Right lobe of liver (tissue), 6 donors: ENCODE measurements at places on chromosomes 11 and 22.
A peak's percentile ranks its signal among the peaks of the same experiment; 100 is the strongest.

GRCh38 chr22:48181263-48181955 lies 1419.0 kb downstream of the TBC1D22A start:
- no peaks in the 10 kb centered on the region for H3K36me3 ChIP-seq
- H3K27ac ChIP-seq, result no peak overlapping the region
- H3K27me3 ChIP-seq, result no peaks in the 10 kb centered on the region
- DNase-seq, result no peak
- H3K4me3 ChIP-seq, result no peak overlapping the region

- no peak overlapping the region for H3K27ac ChIP-seq
- no peaks in the 10 kb centered on the region for H3K36me3 ChIP-seq
- DNase-seq, result no peak
Measured at GRCh38 chr11:28017816-28018215, 90.1 kb downstream of the KIF18A start.

- no peaks in the 10 kb centered on the region for H3K36me3 ChIP-seq
- H3K4me3 ChIP-seq, result no peak overlapping the region
- DNase-seq, result no peak
- H3K27ac ChIP-seq, result no peak overlapping the region
- no peaks in the 10 kb centered on the region for H3K4me1 ChIP-seq
Measured at GRCh38 chr11:12785901-12786300, 111.7 kb downstream of the TEAD1 start.

DNA sequence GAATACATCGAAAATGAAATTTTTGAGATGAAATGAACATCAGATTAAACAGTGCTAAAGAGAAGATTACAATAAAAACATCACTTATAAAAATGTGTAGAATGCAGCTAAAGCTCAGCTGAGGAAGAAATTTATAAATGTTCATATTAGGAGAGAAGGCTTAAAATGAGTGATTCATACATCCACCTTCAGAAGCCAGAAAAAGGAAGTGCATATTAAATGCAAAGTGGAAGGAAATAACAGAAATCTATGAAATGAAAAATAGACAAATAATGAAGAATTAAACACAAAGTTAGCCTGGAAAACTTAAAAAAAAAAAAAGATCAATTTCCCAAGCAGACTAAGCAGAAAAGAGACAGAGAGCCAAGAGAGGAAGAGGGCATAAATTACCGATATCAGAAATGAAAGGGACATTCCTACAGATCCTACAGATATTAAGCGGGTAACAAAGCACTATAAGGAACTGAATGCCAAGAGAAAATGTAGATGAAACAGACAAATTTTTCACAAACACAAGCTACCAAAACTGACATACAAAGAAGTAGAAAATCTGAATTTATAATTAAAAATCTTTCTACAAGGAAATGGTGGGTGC lies 7.2 kb upstream of the MOB2 start:
- no peaks in the 10 kb centered on the region for H3K27me3 ChIP-seq
- H3K27ac ChIP-seq, result no peak overlapping the region
- no peak overlapping the region for H3K4me3 ChIP-seq
- H3K4me1 ChIP-seq, result no peaks in the 10 kb centered on the region

- no peak overlapping the region for H3K4me3 ChIP-seq
- H3K27ac ChIP-seq, result no peak overlapping the region
- no peak for DNase-seq
- H3K27me3 ChIP-seq, result no peaks in the 10 kb centered on the region
- no peaks in the 10 kb centered on the region for H3K4me1 ChIP-seq
Measured at GRCh38 chr22:20725987-20726558, 47.8 kb upstream of the SERPIND1 start.

GRCh38 chr11:76698321-76699043 lies 27.9 kb upstream of the LRRC32 start:
- H3K27me3 ChIP-seq, result no peaks in the 10 kb centered on the region
- no peak overlapping the region for H3K4me3 ChIP-seq
- no peak for DNase-seq
- no peaks in the 10 kb centered on the region for H3K36me3 ChIP-seq
- no peak overlapping the region for H3K27ac ChIP-seq

- DNase-seq, result no peak
- peak overlapping the region; percentile 92 for H3K27ac ChIP-seq
- peaks cover 35% of the 10 kb centered on the region for H3K4me1 ChIP-seq
- H3K4me3 ChIP-seq, result peak overlapping the region; percentile 85
- no peaks in the 10 kb centered on the region for H3K27me3 ChIP-seq
Measured at GRCh38 chr11:68843052-68843561, 1.4 kb upstream of the CPT1A start.

- peak overlapping the region; percentile 31 for H3K4me3 ChIP-seq
- no peak for DNase-seq
- H3K4me1 ChIP-seq, result peaks cover 11% of the 10 kb centered on the region
- peak overlapping the region; percentile 41 for H3K27ac ChIP-seq
- no peaks in the 10 kb centered on the region for H3K36me3 ChIP-seq
- no peaks in the 10 kb centered on the region for H3K27me3 ChIP-seq
Measured at GRCh38 chr11:86202013-86202336, 42.6 kb upstream of the EED start.

DNA sequence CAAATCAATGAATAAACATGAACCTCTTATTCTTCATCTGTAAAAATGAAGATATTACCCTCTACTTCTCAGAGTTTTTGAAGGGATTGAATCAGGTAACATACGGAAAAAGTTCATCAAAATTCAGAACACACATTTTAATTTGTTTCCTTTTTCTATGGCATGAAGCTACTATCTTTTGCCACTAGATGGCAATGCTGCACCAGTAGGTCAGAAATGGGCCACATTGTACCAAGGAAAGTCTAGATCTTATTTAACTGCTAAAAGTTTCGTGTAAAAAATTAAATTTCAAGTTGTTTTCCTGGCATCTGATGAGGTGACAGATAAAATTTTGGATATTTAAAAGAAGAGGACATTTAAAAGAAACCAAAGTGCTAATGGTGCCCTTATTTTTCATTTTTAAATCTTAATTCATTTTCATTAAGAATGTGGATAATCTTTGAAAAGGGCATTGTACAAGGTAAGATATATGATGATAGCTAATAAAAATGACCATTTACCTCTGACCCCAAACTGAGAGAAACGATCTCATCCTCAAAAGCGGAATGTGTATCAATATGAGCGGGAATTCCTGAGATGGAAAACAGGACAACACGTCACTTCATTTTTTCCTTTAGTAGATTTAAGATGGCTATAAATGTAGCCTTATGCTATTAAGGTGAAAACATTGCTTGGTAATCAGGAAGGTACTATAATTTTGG lies 16.1 kb downstream of the ALKBH8 start:
- H3K27ac ChIP-seq, result no peak overlapping the region
- no peak overlapping the region for H3K4me3 ChIP-seq
- H3K4me1 ChIP-seq, result peaks cover 4% of the 10 kb centered on the region
- no peak for DNase-seq

DNA sequence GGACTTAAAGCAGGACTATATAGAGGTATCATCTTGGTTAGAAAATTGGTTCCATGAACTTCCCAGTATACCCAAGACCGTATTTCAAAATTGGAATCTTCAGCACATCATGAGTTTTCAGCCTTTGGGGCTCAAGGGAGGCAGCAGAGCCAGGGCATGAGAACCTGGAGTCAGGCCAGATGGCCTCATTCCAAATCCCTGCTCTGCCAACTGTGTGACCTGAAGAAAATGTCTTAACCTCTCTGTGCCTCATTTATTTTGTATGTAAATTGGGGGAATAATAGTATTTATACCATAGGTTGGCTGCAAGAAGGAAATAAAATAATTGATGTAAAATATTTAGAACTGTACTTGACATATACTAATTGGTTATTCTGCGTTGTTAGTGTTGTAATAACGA lies 987.6 kb downstream of the TBC1D22A start:
- H3K4me3 ChIP-seq, result no peak overlapping the region
- no peak overlapping the region for H3K27ac ChIP-seq
- H3K4me1 ChIP-seq, result no peaks in the 10 kb centered on the region
- no peak for DNase-seq
- H3K27me3 ChIP-seq, result no peaks in the 10 kb centered on the region
- no peaks in the 10 kb centered on the region for H3K36me3 ChIP-seq

- H3K4me3 ChIP-seq, result no peak overlapping the region
- DNase-seq, result no peak
- no peaks in the 10 kb centered on the region for H3K36me3 ChIP-seq
- H3K4me1 ChIP-seq, result no peaks in the 10 kb centered on the region
- H3K27ac ChIP-seq, result no peak overlapping the region
Measured at GRCh38 chr22:25760294-25760693, 18.3 kb downstream of the MYO18B start.

GRCh38 chr22:48104102-48104738 lies 1341.8 kb downstream of the TBC1D22A start:
- no peaks in the 10 kb centered on the region for H3K4me1 ChIP-seq
- no peak for DNase-seq
- no peaks in the 10 kb centered on the region for H3K27me3 ChIP-seq
- no peak overlapping the region for H3K27ac ChIP-seq
- H3K36me3 ChIP-seq, result no peaks in the 10 kb centered on the region

- no peak overlapping the region for H3K4me3 ChIP-seq
- H3K27ac ChIP-seq, result no peak overlapping the region
- no peaks in the 10 kb centered on the region for H3K4me1 ChIP-seq
- no peaks in the 10 kb centered on the region for H3K36me3 ChIP-seq
Measured at GRCh38 chr11:80061056-80061455, 620.2 kb upstream of the TENM4 start.

GRCh38 chr11:48078689-48079088 lies 98.3 kb downstream of the PTPRJ start:
- H3K27ac ChIP-seq, result no peak overlapping the region
- no peak overlapping the region for H3K4me3 ChIP-seq
- peaks cover 21% of the 10 kb centered on the region for H3K4me1 ChIP-seq
- DNase-seq, result no peak
- H3K27me3 ChIP-seq, result no peaks in the 10 kb centered on the region

GRCh38 chr22:33447733-33448132 lies 389.6 kb upstream of the SYN3 start:
- no peak overlapping the region for H3K4me3 ChIP-seq
- no peak overlapping the region for H3K27ac ChIP-seq
- no peaks in the 10 kb centered on the region for H3K27me3 ChIP-seq
- no peak for DNase-seq

- no peaks in the 10 kb centered on the region for H3K36me3 ChIP-seq
- H3K27ac ChIP-seq, result no peak overlapping the region
- DNase-seq, result no peak
- no peak overlapping the region for H3K4me3 ChIP-seq
- H3K4me1 ChIP-seq, result no peaks in the 10 kb centered on the region
- no peaks in the 10 kb centered on the region for H3K27me3 ChIP-seq
Measured at GRCh38 chr11:38476808-38477575, 1879.0 kb upstream of the RAG2 start.

DNA sequence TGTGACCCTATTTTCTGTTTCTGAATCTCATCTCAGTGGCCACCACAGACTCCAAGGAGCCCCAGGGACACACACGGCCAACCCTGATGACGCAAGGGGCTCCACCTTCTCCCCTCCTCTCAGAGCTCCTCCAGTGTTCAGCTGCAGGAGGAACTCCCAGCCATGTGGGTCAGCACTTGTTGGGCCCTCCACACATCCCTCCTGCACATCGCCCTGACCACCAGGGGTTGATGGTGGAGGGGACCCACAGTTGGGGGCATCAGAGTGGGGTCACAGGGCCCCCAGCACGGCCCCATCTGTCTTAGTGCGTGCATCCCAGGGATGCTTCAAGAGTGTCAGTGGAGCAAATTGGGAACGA lies 499.6 kb downstream of the BRD1 start:
- H3K4me1 ChIP-seq, result no peaks in the 10 kb centered on the region
- no peaks in the 10 kb centered on the region for H3K27me3 ChIP-seq
- no peak overlapping the region for H3K27ac ChIP-seq
- no peak overlapping the region for H3K4me3 ChIP-seq

- H3K27ac ChIP-seq, result no peak overlapping the region
- DNase-seq, result peak; percentile 12
- H3K27me3 ChIP-seq, result no peaks in the 10 kb centered on the region
Measured at GRCh38 chr22:30876915-30877553, 91.5 kb downstream of the MORC2 start.

DNA sequence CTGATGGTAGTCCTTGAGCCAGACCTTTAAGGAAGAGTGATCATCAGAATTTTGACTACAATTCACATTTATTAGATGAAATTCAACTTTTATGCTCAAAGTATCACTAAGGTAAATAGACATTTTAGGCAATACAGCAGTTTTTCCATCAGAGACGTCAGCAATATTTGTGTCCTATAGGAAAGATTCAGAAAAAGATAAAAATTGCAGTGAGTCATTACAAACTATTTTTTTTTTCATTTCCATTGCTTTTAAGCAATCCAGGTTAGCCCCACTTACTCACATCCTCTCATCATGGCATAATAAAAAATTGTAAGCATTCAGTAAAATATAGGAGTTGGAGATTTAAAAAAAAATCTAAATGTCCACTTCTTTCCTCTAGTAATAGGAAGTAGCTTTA lies 46.9 kb downstream of the MSANTD4 start:
- DNase-seq, result no peak
- H3K27me3 ChIP-seq, result no peaks in the 10 kb centered on the region
- H3K4me1 ChIP-seq, result no peaks in the 10 kb centered on the region
- H3K36me3 ChIP-seq, result no peaks in the 10 kb centered on the region
- no peak overlapping the region for H3K27ac ChIP-seq
- no peak overlapping the region for H3K4me3 ChIP-seq

DNA sequence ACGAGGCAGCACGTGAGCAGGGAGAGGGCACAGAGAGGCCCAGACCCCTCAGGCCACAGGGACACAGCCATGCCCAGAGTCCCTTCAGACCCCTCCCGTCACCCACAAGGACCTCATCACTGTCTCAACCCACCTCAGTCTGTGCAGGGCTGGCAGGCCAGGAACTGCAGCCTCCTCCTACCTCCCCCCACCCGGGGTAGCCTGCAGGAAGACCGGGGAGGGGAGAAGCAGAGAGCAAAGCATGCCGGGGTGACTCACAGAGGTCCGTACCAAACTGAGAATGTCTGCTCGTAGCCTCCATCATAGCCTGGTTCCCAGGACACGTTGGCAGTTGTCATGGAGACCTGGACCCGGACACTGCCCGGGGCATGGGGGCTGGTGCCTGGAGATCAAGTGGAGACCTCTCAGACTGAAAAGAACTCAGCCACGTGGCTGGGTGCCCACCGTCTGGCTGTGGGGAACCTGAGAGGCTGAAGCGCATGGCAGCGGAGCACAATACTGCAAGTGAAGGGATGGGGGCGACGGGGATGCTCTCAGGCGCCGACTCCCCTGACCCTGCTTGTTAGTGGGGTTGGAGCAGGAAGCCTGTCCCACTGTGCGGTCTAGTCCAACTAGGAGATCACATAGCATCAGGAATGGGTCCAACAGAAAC lies 27.2 kb downstream of the IGSF9B start:
- no peaks in the 10 kb centered on the region for H3K36me3 ChIP-seq
- no peak for DNase-seq
- H3K4me3 ChIP-seq, result no peak overlapping the region
- H3K27me3 ChIP-seq, result no peaks in the 10 kb centered on the region
- no peak overlapping the region for H3K27ac ChIP-seq

GRCh38 chr11:1310772-1311468 lies 1.5 kb upstream of the TOLLIP start:
- H3K4me1 ChIP-seq, result peaks cover 31% of the 10 kb centered on the region
- no peak for DNase-seq
- H3K36me3 ChIP-seq, result no peaks in the 10 kb centered on the region
- H3K27ac ChIP-seq, result no peak overlapping the region
- no peaks in the 10 kb centered on the region for H3K27me3 ChIP-seq
- H3K4me3 ChIP-seq, result peak overlapping the region; percentile 83
